Mammary microvascular endothelial cell (primary cell): ENCODE measurements at places on chromosomes 3 and 15. TPM values are rescaled to one million over a fixed set of nuclear protein-coding genes. Genes with fewer than 3 reads are reported as not detected.

The PLSCR2 gene
- not detected in 2 replicates for total RNA-seq

The CNTN4 gene
- not detected in 2 replicates for total RNA-seq

The PRTG gene
- 8.0 and 8.5 TPM in 2 replicates for total RNA-seq

The IREB2 gene
- 10.3 and 11.9 TPM in 2 replicates for total RNA-seq

The MBNL1 gene
- 334 and 355 TPM in 2 replicates for total RNA-seq

The CLEC3B gene
- total RNA-seq, result not detected in 2 replicates

The IQCF5 gene
- not detected in 2 replicates for total RNA-seq

The UBE3A gene
- total RNA-seq, result 31.6 and 42.6 TPM in 2 replicates

The MKRN3 gene
- 0.07 TPM in 1 of 2 replicates, not detected in the other for total RNA-seq

The LRRC2 gene
- 0.47 and 0.64 TPM in 2 replicates for total RNA-seq

The LMAN1L gene
- total RNA-seq, result not detected in 2 replicates

The STAC gene
- 20.7 and 29.0 TPM in 2 replicates for total RNA-seq

The TRPM1 gene
- under 0.01 and 0.60 TPM in 2 replicates for total RNA-seq

The SNX22 gene
- total RNA-seq, result 0.39 and 0.60 TPM in 2 replicates

The COL6A5 gene
- total RNA-seq, result not detected in 2 replicates

The HRG gene
- not detected in 2 replicates for total RNA-seq

The LMLN gene
- total RNA-seq, result 2.8 and 3.7 TPM in 2 replicates

The SLC28A1 gene
- not detected in 2 replicates for total RNA-seq

The NRROS gene
- total RNA-seq, result 8.3 and 10.2 TPM in 2 replicates

The TIMP4 gene
- total RNA-seq, result 0.67 and 0.98 TPM in 2 replicates

The FAM81A gene
- 0.20 and 0.44 TPM in 2 replicates for total RNA-seq

The LRRC49 gene
- 6.4 and 10.1 TPM in 2 replicates for total RNA-seq
